ENCODE measurements at places on chromosomes 5 and 9.

DNA sequence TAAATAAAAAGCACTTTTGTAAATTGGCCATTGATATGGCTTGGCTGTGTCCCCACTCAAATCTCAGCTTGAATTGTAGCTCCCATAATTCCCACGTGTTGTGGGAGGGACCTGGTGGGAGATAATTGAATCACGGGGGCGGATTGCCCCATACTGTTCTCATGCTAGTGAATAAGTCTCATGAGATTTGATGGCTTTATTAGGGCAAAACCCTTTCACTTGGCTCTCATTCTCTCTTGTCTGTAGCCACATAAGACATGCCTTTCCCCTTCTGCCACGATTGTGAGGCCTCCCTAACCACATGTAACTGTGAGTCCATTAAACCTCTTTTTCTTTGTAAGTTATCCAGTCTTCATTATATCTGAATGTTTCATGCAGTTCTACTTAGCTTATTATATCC lies 153.2 kb downstream of the TARS1 start:
- DNase-seq, result no peak

DNA sequence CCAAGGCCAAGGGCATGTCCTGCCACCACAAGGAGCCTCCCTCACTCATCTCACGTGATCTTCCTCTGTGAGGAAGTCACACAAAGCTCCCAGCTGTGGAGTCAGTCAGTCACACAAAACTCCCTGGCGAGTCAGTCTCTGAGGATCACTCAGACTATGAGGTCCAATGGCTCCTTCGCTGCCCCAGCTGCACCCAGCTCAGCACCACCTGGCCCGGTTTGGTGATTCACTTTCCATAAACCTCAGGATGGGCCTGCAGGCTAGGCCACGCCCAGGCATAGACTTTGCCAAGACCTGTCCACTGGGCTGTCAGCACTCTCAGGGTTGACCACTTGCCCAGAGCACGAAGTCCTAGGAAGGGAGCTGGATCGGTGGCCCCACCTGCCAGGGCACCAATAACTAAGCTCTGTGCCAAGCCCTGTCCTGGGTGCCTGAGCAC lies 233.8 kb downstream of the HSPA4 start:
- DNase-seq, result peak; percentile 81

DNA sequence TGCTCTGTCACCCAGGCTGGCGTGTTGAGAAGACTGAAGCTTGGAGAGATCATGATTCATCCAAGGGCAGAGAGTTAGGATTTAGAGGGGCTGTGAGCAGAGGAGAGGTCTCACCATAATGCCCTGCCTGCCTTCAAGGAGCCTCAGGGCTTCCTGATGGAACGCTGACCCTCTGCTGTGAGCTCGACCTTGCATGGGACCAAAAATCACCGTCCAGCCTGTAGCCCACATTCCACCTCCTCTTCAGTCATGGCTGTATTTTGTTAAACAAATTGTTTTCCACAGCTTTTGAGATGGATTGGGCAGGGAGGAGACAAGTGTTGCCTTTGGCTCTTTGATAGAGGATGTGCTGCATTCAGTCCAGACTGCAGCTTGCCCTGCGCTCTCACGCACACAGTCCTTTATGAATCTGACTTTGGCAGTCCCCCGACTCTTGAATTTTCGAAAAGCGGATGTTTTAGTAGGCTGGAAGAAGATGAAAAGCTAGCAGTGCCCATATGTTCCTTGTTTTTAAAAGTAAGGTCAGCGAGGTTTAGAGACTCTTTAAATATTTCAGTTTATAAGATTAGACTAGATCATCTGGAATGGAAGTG lies 79.5 kb downstream of the MVB12B start:
- DNase-seq, result no peak

DNA sequence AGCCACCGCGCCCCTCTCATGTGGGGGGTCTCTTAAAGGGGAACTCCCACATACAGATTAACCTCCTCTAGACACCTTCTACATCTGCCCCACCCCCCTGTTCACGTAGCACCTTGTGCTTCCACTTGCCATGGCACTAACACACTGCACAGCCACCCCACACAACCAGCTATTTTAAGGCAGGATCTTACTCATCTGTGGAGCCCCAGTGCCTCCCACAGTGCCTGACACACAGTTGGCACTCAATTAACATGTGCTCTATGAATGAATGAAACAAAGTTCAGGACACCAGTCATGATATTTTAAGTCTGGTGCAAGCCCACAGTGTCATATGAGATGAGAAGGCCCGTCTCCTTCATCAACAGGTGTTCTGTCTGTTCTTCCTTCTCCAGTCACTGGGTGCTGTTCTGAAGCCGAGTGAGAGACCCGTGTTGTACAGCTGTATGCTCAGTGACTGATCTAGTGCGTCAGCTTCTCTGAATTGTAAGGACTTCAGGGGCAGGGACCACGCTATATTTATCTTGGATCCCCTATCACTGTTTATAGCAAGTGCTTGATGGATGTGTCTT lies 149.1 kb downstream of the TLE1 start:
- DNase-seq, result no peak

DNA sequence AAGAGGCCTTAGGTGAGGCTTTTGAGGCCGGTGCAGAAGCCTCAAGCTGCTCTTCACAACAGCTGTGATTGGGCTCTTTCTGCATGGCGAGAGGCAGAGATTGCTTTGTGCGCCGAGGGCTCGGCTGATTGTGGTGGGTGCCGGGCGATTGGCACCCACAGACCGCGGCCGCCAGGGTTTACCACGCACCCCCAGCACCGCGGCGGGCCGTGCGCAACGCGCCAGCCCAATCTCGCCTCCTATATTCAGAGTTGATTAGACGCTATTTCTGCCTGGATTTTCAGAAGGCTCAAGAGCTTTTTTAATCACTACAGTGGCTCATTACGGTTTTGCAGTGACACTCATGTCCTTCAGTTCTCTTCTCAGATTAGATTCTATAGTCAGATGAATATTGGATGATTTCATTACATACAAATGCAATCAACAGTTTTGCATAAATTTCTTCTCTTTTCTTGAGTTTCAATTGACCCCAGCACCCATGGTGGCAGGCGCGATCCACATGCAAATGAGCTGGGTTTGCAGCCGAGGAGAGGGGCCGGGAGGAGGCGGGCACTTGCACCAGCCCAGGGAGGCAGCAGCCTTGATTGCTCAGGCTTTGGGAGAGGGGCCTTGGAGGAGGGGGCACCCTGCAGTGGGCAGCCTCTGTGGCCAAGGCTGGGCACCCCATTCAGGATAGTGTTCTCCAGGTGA lies 33.8 kb upstream of the PTGS1 start:
- no peak for DNase-seq

DNA sequence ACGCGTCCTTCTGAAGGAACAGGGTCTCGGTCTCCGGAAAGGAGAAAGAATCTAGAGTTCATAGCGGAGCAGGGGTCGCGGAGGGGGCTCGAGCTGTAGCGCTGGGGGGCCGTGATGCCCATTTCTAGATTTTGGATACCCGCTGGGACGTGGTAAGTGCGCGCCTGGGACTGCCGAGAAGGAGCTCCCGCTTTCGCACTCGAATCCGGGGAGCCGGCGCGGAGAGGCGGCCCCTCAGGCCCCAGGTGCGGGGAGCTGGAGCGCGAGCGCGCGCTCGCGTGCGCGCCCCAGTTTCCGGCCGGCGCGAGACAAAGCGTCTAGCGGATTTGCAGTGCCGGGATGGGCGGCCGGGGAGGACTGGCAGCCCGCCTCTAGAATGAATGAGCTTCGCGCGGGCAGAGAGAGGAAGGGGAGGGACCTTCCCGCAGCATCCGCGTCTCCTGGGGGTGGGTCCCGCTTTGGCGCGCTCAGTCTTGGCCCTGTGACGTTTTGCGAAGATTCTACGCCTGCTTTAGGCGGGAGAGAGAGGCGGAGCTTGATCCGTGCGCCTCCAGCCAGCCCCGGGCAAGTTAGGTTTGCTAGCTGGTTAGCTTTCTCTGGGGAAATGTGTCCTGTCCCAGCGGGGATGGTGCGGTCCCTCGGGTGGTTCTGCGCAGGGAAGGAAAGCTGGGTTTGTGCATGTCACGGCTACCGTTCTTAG lies 1.2 kb downstream of the LMNB1 start:
- peak; percentile 96 for DNase-seq
